ENCODE measurements at places on chromosomes 1 and 21.

GRCh38 chr1:189686288-189686687, 791.4 kb downstream of the BRINP3 start:
- no peak for DNase-seq

GRCh38 chr1:218660678-218661053, 315.5 kb downstream of the TGFB2 start:
- DNase-seq, result no peak

GRCh38 chr21:44880405-44881197, 7.1 kb upstream of the PTTG1IP start:
- DNase-seq, result no peak

- DNase-seq, result no peak
Measured at GRCh38 chr1:20139776-20140612, 871 bp downstream of the PLA2G2F start.

DNA sequence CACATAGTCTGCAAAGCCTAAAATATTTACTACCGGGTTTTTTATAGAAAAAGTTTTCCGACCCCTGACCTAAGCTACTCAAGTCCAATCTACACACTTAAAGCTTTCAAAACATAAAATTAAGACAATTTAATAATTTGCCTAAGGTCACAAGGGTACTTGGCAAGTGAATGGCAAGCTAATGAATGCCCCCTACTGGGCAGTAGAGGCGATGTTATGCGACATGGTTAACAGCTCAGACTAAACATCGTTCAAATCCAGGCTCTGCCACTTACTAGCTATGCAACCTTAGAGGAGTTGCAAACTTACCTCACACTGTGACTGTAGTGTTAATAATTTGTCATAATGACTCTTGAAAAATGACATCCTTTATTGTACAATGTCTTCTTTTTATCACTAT, 317.2 kb upstream of the NFIA start:
- no peak for DNase-seq

GRCh38 chr1:168386492-168386891, 105.8 kb downstream of the TBX19 start:
- DNase-seq, result no peak

DNA sequence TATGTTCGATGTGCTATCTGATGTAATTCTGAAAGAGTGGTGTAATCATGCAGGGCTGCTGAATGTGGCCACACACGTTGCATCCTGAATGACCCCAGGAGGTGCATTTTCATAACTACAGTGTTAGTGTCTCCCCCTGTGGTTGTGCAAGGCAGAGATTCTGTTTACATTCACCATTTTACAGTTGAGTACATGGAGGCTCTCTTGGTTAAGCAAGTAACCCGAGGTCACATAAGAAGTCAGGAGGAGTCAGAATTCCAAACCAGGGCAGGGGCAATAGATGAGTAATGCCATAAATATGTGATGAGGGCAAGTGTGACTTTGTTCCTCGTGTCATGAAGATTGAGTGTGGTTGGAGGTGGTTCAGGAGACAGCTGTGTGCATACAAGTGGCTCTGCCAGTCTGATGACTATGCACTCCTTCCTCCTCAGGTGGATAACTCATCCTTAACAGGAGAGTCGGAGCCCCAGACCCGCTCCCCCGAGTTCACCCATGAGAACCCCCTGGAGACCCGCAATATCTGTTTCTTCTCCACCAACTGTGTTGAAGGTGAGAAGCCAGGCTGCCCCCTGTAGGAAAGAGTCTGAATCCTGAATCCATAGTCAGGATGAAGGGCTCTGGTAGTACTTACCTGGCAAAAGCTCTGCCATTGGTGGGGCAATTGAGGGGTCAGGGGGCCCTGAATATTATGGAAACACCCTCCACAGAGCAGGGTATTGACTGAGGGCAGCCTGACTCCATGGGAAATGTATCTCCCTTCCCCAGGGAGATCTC, 9.3 kb downstream of the ATP1A2 start:
- no peak for DNase-seq

- DNase-seq, result no peak
Measured at GRCh38 chr1:180945151-180945550, 32.5 kb downstream of the KIAA1614 start.

GRCh38 chr1:22851517-22851916, 121.1 kb downstream of the LACTBL1 start:
- DNase-seq, result no peak

- no peak for DNase-seq
Measured at GRCh38 chr1:246724731-246725095, 504 bp downstream of the SCCPDH start.

- no peak for DNase-seq
Measured at GRCh38 chr1:164423136-164423535, 135.8 kb upstream of the PBX1 start.

GRCh38 chr1:158185770-158186169, 5.1 kb downstream of the CD1D start:
- no peak for DNase-seq

DNA sequence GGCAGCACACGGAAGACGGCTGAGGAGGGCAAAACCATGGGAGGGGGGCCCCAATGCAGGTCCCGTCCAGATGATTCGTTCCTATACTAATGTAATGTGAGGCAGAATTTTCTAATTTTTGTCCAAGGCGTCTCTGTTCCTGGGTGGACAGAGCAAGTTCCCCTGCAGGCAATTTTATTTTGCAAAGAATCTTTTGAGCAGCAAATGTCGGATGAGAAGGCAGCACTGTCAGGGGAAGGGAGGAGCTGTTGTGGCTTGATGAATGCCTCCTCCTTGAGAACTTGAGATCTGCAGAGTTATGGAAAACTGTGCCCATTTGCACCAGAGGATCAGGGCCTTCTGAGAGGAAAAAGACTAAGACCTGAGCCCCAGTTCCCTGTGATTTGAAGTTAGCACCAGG, 17.3 kb downstream of the SLC1A7 start:
- DNase-seq, result no peak

DNA sequence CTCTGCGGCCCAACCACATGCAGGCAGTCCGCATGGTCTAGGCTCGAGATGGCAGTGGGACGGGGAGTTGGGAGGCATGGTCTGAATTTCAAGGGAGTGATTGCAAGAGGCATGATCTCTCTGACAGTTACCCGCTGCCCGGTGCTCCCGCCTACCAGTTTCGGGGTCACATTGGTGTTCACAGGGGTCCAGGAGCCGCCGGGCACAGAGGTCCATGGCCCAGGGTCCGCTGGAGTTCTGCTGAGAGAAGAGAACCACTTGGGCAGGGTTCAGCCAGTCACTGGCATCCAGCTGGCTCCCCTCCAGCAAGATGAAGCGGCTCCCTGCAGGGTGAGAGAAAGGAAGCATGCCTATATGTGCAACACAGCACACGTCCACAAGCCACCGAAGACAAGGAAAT, 141.3 kb downstream of the ASTN1 start:
- no peak for DNase-seq

GRCh38 chr1:65527707-65528503, 107.4 kb downstream of the LEPR start:
- DNase-seq, result no peak

GRCh38 chr1:97926017-97926708, 5.3 kb upstream of the DPYD start:
- no peak for DNase-seq

DNA sequence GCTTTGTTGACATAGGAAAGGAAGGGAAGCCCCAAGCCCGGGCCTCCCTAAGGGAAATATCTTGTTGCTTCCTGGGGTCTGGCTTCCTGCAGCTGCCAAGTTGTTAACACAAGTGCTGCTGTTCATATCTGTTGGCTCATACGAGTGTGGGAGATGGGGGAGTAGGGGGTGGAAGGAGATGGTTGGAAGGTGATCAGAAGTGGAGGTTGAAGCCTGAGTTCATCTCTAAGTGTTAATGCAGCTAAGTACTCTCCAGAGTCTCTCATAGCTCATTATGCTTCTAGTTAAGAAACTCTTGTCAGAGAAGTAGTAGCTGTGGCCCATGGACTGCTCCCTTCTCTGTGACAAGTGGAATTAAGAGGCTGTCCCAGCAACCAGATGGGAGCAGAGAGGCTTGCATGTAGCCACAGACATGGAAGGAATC, 319.2 kb upstream of the SPAG17 start:
- DNase-seq, result no peak

- no peak for DNase-seq
Measured at GRCh38 chr1:31580513-31580870, 4.2 kb downstream of the TINAGL1 start.

GRCh38 chr1:197394831-197395608, 127.0 kb downstream of the CRB1 start:
- no peak for DNase-seq

- no peak for DNase-seq
Measured at GRCh38 chr1:39268112-39268581, 63.7 kb downstream of the MACF1 start.

DNA sequence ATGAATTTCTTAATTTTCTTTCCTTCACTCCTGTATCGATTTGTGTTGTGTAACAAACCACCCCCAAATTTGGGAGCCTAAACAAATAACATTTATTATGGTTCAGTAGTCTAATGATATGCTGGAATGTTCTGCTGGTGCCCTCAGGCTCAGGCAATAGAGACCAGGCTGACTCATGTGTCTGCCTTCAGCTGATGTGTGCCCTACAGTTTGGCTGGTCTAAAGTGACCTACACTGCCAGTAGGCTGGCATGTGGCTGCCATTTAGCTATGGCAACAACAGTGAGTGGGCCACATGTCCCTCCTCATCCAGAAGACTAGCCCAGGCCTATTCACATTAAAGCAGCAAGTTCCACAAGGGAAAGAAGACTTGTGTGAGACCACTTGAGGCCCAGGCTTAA, 115.8 kb downstream of the PTPRC start:
- no peak for DNase-seq

DNA sequence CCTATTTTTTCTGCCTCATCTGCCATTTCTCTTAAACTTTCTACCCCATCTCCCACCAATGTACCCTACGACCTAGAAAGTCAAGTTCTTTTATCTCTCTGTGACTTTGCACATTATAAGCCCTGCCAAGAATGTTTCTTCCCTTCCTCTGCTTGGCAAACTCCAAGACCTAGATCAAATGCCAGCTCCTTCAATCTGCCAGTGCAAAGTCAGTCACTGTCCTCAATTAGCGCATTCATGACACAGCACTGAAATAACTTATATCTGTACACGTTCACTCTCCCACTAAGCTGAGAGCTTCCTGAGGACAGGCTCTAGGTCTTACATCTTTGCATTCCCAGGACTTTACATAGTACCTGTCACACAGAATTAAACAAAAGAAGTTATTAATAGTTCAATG, 21.4 kb upstream of the LSM10 start:
- DNase-seq, result no peak

DNA sequence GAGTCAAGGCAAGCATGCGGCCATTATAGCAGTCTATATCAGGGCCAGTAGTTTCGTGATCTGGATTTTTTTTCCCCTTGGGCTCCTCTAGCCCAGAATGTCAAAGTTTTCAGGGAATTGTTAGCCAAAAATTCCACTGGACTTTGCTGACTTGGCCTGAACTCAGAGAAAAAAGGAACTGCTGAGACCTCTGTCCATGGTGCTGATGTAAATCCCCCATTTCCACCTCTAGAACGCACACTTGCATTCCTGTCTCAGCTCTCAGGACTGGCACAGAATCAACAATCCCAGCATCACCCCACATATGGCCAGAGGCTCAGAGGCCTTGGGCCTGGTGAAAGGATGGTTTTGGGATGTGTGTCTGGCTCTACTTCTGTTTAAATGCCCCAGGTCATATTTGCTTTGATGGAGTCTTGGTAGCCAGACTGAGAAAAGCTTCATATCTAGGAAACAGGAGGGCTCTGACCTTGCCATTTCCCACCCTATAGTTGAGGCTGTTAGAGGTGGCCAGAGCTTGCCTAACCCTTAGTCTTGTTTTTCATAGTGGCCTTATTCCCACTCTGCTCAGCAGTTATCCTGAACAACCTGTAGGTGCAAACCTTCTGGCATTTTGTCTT, 16.9 kb upstream of the EFCAB14 start:
- no peak for DNase-seq

- DNase-seq, result no peak
Measured at GRCh38 chr1:156108664-156109241, 5.8 kb upstream of the LMNA start.

- no peak for DNase-seq
Measured at GRCh38 chr1:93344886-93345632, 648 bp upstream of the DR1 start.

DNA sequence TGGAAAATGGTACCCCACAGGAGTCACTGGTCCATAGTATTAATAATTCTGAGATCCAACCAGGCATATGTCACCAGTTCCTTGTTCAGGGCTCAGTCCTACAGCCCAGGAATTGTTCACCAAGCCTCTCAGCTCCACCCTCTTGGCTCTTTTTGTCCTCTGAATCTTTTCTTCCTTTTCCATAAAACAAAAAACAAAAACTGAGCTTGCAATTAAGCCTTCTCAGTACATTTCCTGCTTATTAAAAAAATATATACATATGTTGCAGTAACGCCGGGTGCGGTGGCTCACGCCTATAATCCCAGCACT, 23.4 kb upstream of the KIF1B start:
- no peak for DNase-seq

DNA sequence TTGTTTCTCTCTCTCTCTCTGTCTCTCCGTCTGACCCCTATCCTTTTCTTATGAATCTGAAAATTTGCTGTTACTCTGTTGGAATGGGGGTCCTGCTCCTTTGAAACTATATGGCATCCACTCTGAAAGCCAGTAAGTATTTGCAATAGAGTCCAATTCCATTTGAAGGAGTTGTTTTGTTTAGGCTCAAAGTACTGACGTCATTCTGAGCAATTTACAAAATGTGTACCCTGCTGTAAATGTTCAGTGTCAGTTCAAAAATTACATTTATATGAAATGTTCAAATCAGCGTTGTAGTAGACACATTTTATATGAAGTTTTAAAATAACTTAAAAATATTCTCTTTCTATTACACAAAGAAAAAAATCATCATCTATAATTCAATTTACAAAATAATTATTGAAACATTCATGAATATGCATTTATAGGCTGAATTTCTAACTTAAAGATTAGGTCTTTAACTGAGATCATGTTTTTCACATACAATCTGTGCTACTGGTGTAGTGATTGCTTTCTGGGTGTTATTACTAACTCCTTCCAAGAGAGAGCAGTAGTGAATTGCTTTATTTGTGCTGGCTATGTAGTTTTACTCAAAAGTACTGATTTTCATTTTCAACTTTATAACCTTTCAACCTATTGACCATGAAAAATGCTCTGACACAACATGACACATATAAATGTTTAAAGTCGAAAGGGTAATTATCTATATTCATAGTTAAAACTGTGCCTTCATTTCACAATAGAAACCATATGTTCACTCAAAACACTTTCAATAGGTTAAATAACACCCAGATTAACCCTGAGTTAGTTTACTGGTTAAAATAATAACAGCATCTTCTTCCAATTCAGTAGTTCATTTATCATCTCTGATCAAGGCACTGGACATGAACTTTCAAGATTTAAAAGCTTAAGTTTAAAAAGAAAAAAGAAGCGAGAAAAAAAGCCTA, 253.1 kb upstream of the ADGRL4 start:
- no peak for DNase-seq

DNA sequence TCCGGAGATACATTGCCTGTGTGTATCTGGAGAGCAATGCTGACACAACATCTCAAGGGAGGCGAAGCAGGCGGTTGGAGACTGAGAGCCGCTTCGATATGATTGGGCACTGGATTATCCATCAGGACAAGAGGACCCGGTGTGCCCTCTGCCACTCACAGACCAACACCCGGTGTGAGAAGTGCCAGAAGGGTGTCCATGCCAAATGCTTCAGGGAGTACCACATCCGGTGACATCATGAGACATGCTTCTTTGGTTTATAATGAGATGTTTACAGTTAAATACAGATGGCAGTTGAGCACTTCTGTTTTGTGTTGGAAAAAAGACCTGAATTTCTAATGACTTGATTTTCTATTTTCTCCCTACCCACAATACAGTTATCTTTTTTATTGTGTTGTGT, 12.1 kb downstream of the PGBD2 start:
- no peak for DNase-seq

- no peak for DNase-seq
Measured at GRCh38 chr1:3478187-3478586, 23.7 kb downstream of the ARHGEF16 start.

- DNase-seq, result no peak
Measured at GRCh38 chr1:59237900-59238299, 59.0 kb upstream of the FGGY start.

Data from cortex of kidney (tissue), 1 donor.